ENCODE measurements at places on chromosomes 6 and 20.

- no peak for DNase-seq
These were observed 869 bp downstream of the COL21A1 start for GRCh38 chr6:56246541-56246880.

GRCh38 chr6:30311671-30312070 lies 15.1 kb upstream of the TRIM39 start:
- no peak for DNase-seq

DNA sequence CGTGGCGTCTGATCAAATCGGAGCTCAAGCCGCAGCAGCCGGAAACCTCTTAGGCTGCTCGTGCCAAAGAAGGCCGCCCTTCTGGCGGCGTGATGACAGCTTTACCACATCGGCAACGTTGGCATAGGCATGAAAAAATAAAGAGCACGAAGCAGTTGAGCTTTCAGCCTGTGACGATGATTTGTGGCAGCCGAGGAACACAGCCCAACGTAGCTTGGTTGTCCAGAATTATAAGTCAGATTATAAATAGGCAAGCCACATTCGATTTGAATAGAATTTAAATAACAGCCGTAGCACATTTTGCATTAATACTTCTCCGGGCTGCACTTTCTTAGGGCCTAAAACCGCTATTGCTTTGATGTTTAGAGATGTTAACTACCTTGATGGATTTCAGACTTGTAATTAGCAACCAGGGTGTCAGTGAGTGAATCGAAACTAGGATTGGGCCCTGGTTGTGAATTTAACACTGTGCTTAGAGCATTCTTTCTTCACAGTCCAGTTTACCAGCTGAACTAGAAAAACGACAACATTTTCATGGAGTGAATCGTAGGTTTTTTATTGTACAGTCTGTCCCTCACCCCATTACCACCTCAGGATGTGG lies 864 bp upstream of the BCLAF1 start:
- DNase-seq: peak; percentile 27

DNA sequence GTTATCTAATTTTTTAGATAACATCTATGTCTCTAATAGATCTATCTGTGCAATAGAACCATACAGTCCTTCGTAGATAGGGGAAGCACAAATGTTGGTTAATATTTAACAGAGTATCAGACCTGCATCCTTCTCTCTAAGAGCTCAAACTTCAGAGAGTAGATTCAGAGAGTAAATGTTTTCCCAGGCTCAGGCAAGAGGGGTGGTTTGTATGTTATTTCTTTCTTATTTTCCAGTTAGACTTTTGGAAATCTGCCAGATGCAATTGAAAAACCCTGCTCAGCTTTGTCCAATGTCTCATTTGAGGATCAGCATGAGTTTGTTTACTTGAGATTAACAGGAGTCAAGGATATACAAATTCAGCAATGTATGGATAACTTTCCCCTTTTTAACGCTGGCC lies 361.9 kb downstream of the BCKDHB start:
- peak; percentile 51 for DNase-seq

DNA sequence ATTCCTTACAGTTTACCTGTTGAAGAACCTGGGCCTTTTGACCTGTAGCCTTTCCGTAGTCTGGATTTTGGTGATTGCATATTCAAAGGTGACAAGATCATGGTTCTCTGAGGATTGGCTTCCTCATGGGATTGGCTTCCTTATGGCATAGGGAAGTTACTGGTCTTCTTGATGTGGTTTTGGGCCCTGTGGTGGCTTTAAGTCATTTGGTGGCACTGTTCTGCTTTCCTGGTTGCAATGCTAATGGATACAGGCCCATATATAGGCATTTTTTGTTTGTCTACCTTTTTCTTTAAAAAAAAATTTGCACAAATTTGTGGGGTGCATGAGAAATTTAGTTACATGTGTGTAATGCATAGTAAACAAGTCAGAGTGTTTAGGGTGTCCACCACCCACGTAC lies 185.7 kb downstream of the CDKAL1 start:
- no peak for DNase-seq

- DNase-seq: no peak
These were observed 104.7 kb upstream of the SGK1 start for GRCh38 chr6:134422426-134423231.

DNA sequence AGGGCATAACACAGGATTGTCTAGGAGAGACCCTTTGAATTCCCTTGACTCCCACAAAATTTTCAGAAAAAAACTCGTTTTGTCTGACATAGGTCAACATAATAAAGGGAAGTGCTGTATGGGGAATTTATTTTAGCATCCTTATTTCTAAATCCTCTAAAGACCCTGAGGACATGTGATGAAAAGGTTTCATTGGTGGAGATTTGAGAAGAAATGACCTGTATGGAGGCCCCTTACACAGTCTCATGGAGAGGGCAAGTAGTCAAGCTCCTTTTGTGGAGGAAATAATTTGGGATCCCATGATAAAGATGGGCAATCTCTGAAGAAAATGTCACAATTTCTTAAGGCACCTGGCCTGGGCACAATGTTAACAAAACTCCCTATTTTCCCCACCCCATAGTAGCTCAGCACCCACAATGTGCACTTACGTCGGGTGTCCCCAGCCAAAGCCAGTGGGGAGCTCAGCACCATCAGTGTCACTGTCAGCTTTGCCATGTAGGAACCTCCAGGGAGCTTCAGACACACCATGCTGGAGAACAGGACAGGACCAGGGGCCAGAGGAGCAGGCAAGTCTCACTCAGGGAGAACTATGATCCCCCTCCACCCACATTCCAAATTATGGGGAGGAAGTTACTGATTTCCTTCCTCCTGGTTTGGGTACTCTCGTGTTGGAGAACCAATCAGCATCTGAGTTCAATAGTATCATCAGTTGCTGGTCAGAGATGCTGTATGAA lies at the start of gene HLA-DRB5:
HLA-DRB5 (minus strand) TSS at position 591 of the 734 bp plus-strand sequence; CDS start at position 528, 63 bp downstream.
- DNase-seq: no peak

GRCh38 chr20:62675877-62676260 lies 32.8 kb upstream of the NTSR1 start:
- no peak for DNase-seq
